ENCODE measurements at places on chromosomes 6 and 20.

DNA sequence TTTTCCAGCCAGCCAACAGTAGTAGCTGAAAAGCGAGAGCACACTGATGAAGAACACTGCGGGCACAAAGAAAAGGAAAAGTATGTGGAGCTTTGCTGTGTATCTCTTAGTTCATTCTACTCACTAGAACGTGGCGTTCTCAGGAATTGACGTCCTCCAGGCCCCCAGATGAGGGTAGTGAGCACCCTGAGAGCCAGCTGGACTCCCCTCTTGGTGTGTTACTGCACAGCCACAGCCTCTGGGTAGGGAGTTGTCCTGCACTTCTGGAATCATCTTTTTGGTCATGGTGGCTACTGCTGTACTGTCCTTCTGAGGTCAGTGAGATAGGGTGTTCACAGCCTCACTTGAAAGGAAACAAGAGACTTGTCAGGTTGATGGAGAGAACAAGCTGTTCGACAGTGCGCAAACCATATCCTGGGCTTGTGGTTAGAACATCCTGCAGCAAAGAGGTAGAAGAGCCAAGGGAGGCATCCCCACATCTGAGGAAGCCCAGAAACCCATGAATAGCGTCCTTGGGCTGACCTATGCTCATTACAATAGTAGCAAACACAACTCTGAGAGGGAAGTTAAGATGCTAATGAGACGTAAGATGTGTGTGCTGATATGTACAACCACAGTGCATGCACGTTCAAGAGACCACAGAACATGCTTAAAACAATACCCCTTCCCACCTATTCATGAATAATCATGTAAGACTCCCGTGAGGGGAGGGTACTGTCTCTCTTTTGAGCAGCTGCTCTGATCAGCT lies 14.6 kb upstream of the HLA-F start:
- peak; percentile 61 for DNase-seq

DNA sequence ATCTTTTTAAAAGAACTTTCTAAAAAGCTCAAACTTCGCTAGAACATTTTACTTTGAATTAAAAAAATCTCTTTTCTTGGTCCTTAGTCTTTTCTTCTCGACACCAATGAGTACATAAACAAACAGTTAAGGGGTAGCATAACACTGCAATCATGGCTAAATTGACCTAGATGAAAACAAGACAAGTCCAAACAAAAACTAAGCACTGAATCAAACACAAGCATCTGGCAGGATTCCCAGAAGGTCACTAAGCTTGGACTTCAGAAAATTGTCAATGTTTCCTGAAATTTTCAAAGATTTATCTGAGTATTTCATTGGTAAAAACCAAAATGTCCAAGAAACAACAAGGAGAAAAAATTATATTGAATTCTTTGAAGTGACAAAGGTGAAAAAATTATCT lies 5.0 kb downstream of the COL21A1 start:
- DNase-seq, result no peak

DNA sequence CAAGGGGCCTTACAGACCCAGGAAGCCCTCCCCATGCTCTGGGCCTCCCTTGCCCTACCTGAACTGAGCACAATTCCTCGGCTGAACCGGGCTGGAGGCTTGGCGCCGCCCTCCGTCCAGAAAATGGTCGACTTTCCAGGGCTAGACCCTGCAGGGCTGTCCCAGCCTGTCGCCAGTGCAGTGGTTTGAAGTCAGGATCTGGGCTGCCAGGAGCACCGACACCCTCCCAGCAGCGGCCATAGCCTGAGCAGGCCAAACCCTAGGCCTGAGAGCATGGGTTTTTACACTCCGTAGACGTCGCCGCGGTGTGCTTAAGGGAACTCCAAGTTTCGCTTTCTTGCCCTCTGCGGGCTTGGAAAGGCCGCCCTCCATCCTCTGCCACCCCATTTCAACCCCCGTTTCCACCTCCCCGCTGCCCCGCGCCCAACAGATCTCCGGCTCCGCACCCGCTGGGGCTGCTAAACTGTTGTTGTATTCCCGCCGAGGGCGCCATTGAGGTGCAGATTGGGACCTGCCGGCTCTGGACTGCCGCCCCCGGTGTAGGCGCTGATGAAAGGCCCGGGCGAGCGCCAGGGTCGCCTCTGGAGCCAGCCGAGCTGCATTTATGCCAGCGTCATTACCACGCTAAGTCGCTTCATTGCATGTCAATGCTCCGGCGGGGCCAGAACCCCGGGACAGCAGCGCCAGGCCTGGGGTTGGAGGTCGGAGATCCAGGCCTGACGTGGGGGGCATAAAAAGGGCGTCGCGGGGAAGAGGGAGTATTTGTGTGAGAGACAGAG lies 2.2 kb upstream of the TFAP2A start:
- DNase-seq, result no peak

GRCh38 chr6:20626165-20626564 lies 91.9 kb downstream of the CDKAL1 start:
- no peak for DNase-seq

DNA sequence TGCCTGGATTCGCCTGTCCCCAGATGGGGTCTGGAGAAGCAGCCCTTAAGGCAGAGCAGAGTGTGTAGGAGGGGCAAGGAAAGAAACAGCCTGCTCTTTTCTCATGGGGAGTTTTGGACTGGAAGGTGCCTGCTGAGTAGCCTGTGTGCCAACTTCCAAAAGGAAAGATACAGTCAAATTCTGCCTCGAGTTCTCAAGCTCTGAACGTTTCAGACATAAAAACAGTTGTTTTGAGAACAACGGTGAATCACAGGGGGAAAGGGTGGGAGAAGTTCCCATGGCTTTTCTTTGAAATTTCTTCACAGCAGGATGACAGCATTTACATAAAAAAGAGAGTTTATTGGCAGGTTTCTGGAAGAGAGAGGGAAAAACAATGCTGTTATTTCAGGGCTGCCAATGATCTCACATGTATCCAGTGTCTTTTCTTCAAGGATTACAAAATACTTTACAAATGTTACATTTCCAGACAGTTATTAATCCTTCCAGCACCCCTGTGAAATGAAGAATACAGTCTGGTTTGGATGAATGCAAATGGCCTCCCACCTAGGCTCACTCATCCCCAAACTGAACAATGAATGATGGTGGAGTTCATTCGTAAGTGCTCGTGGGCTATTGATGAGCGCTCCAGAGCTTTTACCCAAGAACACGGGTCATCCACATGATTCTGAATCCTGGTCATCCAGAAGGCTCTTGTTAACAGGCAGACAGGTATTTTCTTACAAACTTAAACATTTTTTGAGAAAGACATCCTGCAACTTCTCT lies 33.8 kb upstream of the ECI2 start:
- no peak for DNase-seq
